ACHN (cell line): ENCODE measurements at places on chromosomes 1 and 21.

DNA sequence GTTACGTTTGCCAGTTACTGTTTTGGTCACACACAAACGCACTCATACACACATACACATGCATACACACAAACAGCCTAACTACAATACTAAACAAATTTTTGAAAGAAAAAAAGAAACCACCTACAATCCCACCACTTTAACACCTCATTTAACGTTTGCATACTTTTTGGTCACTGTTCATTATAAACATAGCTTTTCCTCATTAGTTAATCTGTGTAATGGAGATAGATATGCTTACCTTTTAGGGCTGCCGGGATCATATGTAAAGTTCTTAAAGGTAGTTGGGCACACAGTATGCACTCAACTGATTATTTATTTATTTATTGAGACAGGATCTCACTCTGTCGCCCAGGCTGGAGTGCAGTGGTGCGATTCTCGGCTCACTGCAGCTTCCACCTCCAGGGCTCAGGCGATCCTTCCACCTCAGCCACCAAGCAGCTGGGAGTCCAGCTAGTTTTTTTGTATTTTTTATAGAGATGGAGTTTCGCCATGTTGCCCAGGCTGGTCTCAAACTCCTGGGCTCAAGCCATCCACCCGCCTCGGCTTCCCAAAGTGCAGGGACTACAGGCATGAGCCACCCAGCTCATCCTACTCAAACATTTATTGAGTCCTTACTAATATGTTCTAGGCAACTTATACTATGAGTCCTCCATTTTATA is 677 bp upstream of the BCL10 start:
- no peak for DNase-seq

DNA sequence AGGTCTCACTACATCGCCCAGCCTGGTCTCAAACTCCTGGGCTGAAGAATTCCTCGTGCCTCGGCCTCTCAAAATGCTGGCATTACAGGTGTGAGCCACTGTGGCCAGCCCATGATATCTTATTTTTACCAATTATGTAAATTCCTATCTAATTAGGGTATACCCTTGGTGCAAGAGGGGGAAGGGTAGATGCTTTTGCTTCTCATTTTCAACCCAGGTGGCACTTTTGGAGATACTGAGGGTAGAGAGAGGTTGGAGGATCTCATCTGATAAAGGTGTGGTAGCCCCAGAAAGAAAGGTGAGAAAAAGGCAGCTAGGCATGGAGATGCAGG is 17.4 kb downstream of the ENSA start:
- no peak for DNase-seq

DNA sequence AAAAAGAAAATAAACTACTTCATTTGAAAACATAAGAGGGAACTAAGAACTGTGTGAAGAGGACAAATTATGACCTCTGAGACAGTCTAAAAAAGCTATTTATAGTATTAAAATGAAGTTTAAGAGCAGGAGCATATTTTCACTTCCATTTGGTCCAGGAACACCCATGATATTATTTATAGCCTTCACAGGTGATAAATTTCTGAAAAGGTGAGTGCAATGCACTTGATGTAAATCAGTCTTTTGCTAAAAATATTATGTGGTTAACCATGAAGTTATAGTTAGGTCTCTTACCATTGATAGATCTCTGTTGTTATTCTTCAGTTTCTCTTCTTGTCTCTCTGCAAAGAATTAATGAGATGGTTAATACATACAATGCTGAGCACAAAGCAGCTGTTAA is 14.7 kb downstream of the TMCO1 start:
- no peak for DNase-seq

GRCh38 chr1:152029144-152029928 is 7.5 kb downstream of the S100A11 start:
- peak; percentile 14 for DNase-seq

GRCh38 chr1:112264010-112264409 is 132.0 kb upstream of the CTTNBP2NL start:
- no peak for DNase-seq

DNA sequence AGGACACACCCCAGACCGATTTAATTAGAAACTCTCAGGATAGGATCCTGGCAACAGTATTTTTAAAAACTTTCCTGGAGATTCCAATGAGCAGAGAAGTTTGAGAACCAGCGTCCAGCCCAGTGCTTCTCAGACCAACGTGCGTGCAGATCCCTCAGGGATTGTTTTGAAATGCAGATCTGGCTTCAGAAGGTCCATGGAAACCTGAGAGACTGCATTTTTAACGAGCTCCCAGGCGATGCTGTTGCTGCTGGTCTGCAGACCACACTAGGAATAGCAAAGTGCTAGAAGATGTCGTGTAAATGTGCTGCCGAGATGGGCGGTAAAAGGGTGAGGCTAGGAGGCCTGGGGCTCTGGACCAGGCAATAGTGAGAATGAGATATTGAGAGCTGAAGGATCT is 18.4 kb upstream of the CASQ1 start:
- DNase-seq: no peak

DNA sequence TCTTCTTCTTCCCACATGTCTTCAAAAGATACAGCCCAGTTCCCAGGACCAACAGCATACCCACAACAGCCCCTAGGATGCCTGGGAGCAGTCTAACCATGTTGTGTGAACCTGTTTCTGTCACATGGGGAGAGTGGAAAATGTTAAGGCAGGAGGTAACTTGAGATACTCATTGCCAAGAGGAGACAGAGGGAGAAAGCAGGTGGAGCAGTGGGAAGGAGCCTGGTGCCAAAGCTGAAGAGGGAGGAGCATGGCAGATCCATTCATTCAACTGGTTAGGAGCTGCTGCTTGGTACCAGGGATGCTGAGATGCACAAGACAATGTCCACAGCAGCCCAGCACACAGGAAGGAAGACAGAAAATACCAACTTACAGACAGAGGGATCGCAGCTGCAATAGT is 149.8 kb upstream of the ETV3 start:
- DNase-seq: no peak

DNA sequence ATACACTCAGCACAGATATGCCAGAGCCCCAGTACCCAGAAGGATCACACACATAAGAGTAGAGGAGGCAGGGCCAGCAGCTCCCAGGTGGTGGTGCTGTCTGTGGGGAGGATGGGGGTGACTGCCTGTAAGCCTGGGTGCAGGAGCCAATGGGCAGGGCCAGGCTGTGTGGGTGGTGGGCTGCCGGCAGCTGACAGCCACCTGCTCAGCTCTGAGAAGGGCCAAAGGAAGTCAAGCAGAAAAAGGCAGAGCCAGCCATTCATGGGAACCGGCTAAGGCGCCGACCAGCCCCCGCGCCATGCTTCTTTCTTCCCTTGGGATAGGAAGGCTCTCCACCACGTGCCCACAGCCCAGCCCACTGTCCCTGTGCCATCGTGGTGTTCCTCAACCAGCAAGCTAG is 14.1 kb downstream of the PIK3C2B start:
- DNase-seq: no peak

GRCh38 chr1:18646091-18646785 is 15.6 kb downstream of the PAX7 start:
- no peak for DNase-seq

GRCh38 chr1:41024953-41025352 is 3.4 kb upstream of the SLFNL1 start:
- no peak for DNase-seq

DNA sequence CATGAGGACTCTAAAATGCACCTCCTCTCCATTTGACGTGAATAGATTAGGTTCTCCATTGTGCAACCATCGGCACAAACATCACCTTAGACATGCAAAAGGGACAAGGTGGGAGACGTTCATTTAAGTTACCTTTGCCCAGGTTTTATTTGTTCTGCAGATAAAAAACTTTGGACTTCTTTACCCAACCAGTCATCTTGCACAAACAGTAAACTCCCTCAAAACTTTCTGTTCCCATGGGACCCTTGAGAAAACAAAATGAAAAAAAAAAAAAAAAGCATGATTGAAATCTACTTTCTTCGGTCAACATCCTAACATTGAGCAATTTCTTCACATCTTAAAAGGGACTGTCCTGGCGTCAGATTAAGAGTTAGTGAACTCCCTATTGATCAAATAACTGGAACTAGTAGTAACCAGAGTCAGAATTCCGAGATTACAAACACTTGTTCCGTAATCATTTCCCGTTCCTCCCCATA is 31.4 kb upstream of the PROX1 start:
- no peak for DNase-seq

- no peak for DNase-seq
Observed at GRCh38 chr1:35603468-35603867, 30.4 kb downstream of the TFAP2E start.

DNA sequence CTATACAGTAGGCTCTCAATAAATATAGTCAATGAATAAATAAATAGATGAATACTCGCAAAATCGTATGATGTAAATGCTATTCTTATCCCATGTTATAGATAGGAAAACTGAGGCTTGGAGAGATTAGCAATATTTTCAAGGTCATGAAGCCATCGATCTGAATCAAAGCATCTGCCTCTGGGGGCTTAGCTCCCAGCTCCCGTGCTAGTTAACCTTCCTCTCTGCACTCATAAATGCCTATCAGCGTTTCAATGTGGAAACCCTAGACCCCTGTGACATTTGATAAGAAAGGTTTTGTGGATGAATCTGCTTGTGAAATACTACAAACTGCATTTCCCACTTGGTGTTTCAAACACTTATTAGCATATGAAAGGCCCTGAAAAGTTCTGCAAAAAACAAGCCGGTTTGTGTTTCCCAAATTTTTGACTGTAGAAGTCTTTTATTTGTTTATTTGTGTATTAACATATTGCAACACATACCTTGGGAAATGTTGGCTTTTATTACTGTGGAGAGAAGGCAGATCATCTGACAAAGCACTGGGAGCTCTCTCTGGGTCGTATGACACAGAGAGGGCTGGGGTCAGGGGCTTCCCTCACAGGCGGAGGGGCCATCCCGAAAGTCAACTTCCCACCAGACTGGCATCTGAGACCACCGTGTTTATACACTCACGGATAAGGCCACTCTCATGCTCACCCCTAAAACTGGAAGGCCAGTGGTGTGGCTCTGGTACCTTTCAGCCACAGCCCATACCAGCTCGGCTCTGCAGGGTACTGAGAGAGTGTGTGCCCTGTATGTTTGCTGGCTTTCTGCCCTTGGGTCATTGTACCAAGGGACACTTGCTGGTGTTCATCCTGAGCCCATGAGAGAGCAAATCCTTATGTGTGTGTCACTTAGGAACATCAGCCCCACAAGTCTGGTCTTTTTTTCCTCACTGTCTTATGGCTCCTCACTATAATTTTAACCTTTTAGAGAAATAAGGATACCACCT is 993 bp upstream of the PROK1 start:
- DNase-seq: no peak

GRCh38 chr1:27879374-27880082 is 7.2 kb downstream of the THEMIS2 start:
- DNase-seq: no peak

DNA sequence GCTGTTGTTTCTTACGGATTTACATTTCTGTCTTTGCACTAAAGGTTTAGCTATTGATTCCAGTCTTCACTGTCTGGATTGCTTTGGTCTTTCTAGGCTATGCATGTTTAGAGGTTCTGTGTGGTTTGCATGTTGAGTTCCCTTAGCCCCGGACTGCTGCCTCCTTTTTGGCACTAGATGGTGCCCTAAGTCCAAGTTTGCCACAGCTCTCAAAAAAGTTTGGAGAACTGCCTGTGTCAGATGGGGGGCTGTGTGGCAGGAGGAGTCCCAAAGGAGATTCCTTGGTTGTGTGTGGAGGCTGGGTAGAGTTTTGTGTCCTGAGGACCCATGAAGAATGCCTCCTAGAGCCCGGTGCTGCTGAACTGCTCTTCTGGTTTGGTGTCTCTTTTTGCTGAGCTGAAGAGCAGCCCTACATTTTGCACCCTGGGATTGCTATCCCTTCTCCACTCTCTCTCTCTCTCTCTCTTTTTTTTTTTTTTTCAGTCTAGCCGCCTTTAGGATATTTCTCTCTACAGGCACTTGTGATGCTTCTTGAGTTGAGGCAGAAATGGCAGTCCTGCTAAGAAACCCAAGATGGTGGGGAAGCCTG is 74.4 kb downstream of the PTGS2 start:
- DNase-seq: peak; percentile 37

- peak; percentile 79 for DNase-seq
Observed at GRCh38 chr1:167442142-167442848, 76.0 kb downstream of the CD247 start.

- no peak for DNase-seq
Observed at GRCh38 chr1:17630986-17631385, 91.5 kb downstream of the ARHGEF10L start.

DNA sequence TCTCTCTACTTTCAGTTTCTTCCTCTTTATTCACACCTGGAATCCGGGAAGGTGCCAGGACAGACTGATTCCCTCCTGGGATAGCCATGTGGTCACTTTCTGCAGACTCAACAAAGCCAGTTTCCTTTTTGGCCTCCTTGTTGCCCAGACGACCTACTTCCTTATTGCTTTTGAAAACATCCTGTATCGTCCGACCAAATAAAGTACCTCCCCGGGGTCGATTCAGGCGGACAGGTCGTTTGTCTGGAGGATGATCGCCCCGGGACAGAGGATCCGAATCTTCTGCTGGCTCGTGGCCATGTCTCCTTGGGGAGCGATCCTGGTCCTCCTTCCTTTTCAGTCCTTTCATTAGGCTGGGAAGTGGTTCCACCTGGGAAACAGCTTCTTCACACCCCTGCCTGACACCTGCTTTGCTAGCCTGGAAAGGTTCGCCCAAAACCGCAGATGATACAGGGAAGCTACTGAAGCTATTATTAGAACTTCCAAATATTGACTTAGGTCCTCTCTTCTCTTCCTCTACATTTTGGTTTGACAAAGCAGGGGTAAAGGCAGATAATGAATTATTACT is 1.2 kb downstream of the MCM3AP start:
- no peak for DNase-seq
